ENCODE measurements at places on chromosomes 4 and X. TPM values are rescaled to one million over a fixed set of nuclear protein-coding genes. Genes with fewer than 3 reads are reported as not detected.

HMGB3 gene
- 15.3 TPM for total RNA-seq

SLC39A8 gene
- total RNA-seq, result 3.5 TPM

UVSSA gene
- total RNA-seq, result 15.1 TPM

FRG2 gene
- total RNA-seq, result not detected

ZFYVE28 gene
- 11.3 TPM for total RNA-seq

BMX gene
- total RNA-seq, result 24.9 TPM

NWD2 gene
- not detected for total RNA-seq

SPANXA2 gene
- not detected for total RNA-seq

VCX2 gene
- not detected for total RNA-seq

RS1 gene
- not detected for total RNA-seq

CPLX1 gene
- total RNA-seq, result 0.29 TPM

RBM46 gene
- not detected for total RNA-seq

ZIC3 gene
- not detected for total RNA-seq

PIR gene
- total RNA-seq, result 66.4 TPM

DIPK2B gene
- 266 TPM for total RNA-seq

NUDT10 gene
- total RNA-seq, result 1.4 TPM

ATP11C gene
- total RNA-seq, result 40.3 TPM

NDST4 gene
- not detected for total RNA-seq

CSN1S1 gene
- not detected for total RNA-seq

NOCT gene
- total RNA-seq, result 37.8 TPM

FGF5 gene
- 1.9 TPM for total RNA-seq

SPATA18 gene
- total RNA-seq, result 17.4 TPM

NLRP2B gene
- not detected for total RNA-seq

MSL3 gene
- total RNA-seq, result 32.2 TPM

SYP gene
- not detected for total RNA-seq

GLRB gene
- 0.53 TPM for total RNA-seq

GABRQ gene
- not detected for total RNA-seq

HERC3 gene
- total RNA-seq, result 9.1 TPM
